ENCODE measurements at places on chromosomes 1 and 21.

- DNase-seq = no peak
Measured at GRCh38 chr1:33738536-33738935, 125.3 kb upstream of the HMGB4 start.

DNA sequence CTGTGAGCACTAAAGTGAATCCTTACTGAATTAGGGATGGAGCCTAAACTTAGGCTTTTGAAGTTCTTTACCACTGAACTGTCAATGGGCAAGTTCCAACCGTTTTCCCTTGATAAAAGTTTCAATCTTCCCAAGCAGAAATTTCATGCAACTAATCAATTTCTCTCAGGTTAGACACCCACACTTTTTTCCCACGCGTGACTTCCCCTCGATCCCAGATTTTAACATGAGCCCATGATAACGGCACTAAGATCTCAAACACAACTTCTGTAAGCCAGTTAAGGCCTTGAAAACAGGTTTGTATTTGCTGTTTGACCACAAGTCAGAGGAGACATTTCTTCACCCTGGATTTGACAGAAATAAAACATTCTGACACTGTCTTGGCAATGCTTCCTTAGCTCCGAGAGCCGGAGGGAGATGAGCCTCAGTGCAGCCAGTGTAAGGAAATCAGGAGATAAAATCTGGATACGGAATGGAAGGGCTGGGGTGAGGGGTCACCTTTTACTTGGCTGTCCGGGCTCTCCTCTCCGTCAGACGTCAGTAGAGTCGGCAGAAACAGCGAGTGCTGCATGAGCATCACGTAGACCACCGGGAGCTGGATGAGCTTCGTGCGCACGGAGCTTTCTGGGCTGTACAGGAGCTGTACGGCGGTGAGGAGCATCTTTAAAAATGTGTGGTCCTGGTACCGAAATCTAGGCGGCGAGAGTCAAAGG is 39.7 kb downstream of the MRAP start:
- no peak for DNase-seq

DNA sequence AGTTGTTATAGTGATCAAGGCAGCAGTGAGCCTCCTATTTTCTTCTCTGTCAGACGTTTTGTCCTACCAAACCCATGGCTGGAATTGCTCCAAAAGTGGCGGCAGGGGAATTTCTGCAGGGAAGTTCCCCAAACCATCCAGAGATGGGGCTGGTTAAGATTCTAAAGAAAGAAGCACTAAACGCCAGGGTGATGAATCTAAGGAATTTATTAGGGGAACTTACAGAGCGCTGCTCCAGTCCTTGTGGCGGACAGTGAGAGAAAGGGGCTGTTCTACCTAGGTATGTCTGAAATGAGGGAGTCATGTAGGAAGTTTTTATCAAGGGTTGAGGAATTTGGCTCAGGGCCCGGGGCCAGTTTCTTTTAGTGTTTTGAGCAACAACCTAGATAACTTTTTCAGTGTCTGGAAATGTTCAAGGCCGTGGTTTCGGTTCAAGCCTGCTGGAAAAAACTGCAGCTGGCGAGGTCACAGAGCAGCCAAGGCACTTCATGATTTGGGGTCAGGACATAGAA is 222.4 kb upstream of the B3GALT2 start:
- DNase-seq = peak; percentile 14

- DNase-seq = no peak
Measured at GRCh38 chr1:87714278-87714677, 385.6 kb downstream of the LMO4 start.

DNA sequence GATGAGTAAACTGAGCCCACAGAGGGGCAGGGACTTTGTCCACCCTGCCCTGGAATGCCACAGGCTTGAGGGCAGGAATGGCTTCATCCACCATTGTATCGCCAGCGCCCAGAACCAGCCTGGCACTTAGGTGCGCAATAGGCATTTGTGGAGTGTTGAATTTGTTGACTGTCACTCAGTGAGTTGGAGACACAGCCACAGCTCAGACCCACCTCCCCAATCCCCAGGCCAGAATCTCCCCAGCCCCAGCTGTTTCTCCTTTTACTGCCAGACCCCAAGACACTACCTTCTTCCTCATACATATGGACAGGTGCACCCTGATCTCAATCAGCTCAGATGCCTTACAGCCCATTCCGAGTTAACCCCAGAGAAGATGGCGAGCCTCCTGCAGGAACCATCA is 674.5 kb downstream of the MATN1 start:
- DNase-seq = no peak

DNA sequence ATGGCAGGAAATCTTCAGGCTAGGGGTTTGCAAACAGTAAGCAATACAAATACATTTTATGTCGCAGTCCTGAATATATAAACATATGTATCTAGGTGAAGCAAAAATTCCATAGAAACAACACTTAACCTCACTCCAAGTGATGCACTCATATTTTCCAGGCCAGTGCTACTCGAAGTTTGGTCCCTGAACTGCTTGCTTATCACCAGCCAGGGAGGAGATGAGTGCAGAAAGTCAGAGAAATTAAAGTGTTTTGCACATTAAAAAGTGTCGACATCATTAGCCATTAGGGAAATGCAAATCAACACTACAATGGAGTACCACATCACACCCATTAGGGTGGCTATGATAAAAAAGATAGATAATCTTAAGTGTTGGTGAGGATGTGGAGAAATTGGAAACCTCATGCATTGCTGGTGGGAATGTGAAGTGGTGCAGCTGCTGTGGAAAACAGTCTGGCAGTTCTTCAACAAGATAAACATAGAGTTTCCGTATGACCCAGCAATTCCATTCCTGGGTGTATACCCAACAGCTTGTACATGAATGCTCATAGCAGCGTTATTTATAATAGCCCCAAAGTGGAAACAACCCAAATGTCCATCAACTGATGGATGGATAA is 70.5 kb upstream of the CSF1 start:
- no peak for DNase-seq

DNA sequence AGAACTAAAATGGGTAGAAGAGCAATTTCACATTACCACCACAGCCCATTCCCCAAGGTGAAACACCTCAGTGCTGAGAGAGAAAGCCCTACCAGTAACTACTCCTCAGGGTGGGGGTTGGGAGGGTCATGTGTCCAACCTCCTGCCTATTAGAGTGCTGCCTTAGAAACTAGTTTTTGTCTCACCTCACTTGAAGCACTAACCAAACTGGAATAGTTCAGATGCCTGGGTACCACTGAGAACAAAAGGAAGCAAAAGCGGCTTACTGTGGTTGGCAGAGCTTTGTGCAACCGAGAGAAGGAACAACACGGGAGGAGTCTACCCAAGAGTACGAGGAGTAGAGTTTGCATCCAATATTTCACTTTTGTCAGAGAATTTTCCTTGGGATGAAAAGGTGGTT is 1207.5 kb upstream of the ADGRL2 start:
- DNase-seq = no peak

DNA sequence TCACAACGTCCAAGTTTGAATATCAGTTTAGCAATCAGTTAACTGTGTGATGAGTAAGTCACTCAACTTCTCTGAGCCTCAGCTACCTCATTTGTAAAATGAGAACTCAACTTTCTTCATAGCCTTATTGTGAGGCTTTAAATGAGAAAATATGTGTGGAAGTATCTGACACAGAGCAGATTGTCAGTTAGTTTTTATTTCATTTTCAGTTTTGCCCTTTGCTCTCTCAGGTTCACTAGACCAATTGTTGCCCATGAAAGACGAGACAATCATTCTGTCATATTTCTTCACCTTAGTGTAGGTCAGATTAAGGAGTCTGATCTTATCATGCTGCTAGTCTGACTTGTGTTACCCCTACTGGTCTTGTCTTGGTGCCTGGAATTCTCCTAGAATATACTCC is 232.8 kb upstream of the PTBP2 start:
- no peak for DNase-seq

DNA sequence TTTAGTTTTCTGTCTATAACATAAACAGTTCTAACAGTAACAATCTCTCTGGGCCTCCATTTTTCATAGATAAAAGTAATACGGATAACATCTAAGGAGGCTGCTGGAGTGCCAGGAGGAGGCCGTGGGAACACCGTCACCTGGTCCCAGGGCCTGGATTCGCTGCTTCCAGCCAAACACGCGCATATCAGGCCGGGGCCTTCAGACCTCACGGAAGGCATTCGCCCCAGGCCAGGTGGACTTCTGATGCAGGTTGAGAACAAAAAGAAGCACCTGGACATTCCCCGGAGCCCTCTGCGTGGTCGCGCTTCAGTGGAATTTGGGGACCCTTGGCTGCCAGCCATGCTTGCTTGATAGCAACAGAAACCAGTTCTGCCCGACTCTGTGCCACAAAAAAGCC is 113.1 kb upstream of the GUCA2B start:
- DNase-seq = no peak

DNA sequence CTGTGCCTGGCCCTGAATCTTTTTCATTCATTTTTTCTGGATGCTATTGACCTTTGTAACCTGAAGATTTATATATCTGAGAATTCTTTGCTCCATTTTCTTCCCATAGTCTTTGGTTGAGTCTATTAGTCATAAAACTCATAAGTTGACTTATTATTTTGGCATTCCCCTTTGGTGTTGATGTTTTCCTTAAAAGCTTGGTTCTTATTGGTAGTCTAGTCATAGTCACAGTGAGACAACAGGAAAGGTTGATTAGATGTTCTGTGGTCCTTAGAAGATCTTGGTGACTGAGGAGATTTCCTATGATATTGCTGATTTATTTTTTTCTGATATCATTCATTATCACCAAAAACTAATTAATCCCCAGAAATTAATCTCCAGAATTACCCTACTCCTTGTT is 86.2 kb downstream of the PTPRC start:
- DNase-seq = no peak

GRCh38 chr1:207866471-207867135 is 44.3 kb downstream of the CD34 start:
- DNase-seq = peak; percentile 23

GRCh38 chr21:44426663-44427191 is 28.6 kb upstream of the LRRC3 start:
- DNase-seq = no peak

DNA sequence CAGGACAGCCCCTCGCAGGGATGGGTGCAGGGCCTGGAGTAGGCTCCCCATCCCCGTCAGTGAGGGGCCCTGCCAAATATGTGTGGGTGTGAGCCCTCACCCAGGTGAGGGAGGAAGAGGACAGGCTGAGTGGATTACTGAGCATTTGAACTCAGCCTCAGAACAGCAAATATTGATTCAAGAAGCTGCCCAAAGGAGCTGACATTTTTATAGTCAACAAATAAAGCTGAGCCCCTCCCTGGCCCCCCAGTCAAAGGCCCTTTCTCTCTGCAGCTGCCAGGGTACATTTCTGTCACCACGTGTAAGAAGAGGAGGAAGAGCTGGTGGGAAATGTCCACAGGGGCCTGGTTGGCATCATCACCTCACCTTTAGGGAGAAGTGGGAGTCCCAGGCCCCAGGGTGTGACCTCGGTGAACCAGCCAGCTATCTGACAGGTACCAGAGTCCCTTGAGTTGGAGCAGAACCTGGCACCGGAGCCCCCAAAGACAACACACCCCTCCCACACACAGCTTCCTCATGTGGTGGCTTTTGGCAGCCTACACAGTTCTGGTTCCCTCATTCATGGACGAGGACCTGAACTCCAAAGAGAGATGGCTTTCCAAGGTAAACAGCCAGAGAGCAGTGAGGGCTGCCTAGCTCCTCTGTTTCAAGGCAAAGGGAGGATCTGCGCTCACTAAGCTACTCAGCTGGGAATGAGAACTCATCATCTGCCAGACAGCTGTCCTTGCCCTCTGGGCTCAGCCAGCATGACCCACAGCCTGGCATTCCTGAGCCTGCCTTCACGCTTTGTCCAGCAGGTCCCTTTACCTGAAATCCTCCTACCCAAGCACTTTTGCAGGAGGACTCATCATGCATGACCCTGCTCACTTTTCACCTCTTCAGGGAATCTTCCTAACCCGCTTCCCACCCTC is 43.0 kb upstream of the TENT5C start:
- no peak for DNase-seq

DNA sequence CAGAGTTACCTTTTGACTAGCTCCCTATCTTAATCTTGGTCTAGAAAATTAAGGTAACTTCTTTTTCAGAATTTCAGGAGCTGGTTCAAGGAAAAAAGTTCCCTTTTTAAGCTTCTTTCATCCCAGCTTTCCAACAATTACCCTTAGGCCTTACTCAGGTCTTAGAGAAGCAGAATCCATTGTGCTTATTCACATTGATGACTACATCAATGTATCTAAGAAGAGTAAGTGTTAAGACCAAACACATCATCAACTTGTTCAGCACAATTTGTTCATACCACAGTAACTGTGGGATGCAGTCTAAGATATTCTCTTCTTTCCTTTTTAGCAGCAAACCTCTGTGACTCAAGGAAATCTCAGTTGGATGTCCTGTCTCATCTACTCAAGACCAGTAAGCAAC is 4.1 kb downstream of the MRPL9 start:
- no peak for DNase-seq

GRCh38 chr1:197444755-197445154 is 176.7 kb downstream of the CRB1 start:
- no peak for DNase-seq

DNA sequence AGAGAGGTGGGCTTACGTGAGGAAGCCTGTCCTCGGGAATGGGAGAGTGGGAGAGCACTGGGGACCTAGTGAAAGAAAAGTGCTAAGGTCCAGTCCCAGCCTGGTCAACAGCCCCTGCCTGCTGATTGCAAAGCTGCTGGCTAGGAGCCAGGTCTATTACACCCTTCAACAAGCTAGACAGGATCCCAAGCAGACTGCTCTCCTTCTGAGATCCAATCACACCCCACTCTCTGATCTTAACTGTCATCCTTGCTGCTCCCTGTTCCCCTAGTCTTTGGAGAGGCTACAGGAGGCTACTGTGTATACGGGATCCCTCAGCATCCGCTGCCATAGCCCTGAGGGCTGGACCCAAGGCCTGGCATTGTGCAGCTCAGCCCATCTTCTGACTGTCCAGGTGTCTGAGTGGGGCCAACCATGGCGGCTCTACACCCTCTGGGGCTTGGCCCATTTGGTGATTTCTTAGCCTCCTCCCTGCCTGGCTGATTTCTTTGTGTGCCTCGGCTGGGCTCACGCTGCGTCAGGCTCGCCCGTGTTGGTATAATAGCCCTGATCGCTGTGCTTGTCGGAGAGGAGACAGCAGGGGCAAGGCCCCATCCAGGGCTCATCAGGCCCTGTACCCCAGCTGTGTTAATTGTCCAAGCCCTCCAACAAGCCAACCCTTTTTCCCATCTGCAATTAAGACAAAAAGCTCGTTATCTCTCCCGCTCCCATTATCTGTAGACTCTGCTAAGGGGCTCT is 43.9 kb downstream of the NAV1 start:
- no peak for DNase-seq

GRCh38 chr21:42861848-42862400 is 17.4 kb downstream of the WDR4 start:
- no peak for DNase-seq

DNA sequence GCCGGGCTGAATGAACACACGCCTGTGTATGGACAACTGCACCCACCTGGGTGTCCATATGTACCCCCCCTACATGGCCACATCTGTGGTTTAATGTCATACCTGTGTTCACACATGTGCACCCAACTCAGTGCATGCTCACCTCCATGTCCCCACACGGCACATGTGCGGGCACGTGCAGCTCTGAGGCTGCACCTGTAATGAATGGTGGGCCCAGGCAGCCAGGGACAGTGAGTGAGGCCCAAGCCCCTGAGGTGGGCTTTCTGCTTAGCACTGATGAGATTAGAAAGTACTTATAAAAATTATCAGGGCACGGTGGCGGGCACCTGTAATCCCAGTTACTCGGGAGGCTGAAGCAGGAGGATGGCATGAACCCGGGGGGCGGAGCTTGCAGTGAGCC is 42.5 kb upstream of the CSF3R start:
- no peak for DNase-seq
